ENCODE measurements at places on chromosomes 6 and 20.

DNA sequence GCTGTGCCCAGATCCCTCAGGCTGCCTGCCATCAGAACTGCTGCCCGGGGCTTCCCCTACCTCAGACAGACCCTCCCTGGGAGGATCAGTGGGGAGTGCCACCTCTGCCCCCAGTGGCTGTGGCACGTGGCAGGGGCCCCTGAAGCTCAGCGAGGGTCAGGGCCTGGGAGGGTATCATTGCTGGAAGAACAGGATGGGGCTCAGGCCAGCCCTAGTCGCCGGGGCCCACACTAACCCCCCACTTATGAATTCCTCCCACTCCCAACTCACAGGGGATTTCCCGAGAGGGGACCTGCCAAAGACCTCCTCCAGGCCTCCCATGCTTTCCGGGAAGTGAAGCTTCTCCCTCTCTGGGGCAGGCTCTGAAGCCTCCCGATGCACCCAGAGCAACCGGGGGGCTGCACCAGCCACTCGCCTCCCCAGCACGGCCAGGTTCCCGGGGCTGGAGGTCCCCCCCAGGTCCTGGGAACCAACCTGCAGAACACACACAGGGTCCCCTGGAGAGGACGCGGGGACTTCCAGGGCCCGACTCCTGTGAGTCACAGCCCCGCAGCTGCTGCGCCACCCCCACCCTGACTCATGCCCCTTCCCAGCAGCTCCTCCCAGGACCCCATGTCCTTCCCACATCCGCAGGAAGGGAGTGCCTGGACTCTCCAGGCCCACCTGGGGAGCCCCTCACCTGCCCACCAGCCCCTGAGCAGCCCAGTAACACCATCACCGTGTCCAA is 2.5 kb downstream of the TNFRSF6B start:
- no peak for DNase-seq

DNA sequence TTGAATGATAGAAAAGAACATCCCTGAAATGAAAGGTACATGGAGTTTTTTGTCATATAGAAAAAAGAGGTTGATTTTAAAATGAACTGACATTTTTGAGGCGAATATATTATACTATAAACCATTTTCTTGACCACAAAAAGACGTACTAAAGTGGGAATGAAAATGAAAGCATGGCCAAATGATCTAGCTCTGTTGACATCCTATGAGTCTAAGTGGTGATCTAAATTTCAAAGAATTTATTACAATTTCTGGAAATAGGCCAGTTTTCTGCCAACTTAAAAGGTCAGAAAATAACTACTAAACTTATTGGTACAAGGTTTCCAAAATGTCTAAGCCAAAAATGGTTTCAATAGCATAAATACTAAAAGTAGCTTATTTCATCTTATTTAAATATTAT is 536.8 kb downstream of the EYS start:
- no peak for DNase-seq

- DNase-seq: no peak
These were observed 84.4 kb upstream of the HDAC2 start for GRCh38 chr6:114055349-114055748.

GRCh38 chr20:38962928-38963401 is 821 bp downstream of the DHX35 start:
- no peak for DNase-seq

DNA sequence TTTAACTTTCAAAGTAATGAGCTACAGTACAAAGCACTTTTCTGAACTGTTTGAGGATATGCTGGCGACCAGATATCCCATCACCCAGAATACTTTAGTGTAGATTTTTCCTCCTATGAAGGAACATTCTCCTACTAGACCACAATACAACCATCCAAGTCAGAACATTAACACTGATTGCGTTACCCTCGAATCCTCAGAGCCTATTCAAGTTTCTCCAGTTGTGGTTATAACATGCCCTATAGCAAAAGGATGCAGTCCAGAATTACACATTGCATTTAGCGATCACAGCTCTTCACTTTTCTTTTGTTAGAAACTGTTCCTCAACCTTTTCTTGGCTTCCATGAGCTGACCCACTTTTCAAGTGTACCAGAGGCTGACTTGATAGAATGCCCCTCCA is 87.4 kb upstream of the SOX4 start:
- no peak for DNase-seq

Data from vagina (tissue), 2 donors.